Mesothelial cell of epicardium (in vitro differentiated cells): ENCODE measurements at places on chromosomes 3 and 15. TPM values are rescaled to one million over a fixed set of nuclear protein-coding genes. Genes with fewer than 3 reads are reported as not detected.

DNA sequence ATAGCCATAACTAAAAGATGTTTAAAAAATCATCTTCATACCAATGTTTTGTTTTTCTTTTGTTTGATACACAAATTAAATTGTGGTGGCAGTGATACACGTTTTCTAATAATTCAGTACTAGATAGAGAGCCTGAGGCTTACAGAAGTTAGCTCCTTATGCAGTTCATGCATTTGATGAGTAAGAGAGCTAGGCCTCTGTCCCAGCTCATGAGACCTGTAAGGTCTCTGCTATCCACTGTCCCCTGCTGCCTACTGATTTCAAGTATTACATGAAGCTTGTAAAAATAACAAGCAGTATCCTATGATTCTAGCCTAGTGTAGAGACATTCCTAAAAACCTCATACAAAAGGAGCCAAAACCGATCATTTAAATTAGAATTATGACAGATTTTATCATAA lies 144.5 kb downstream of the MBNL1 start:
- no peak for DNase-seq

- no peak for DNase-seq
Measured at GRCh38 chr3:149395107-149396089, 17.9 kb upstream of the TM4SF1 start.

DNA sequence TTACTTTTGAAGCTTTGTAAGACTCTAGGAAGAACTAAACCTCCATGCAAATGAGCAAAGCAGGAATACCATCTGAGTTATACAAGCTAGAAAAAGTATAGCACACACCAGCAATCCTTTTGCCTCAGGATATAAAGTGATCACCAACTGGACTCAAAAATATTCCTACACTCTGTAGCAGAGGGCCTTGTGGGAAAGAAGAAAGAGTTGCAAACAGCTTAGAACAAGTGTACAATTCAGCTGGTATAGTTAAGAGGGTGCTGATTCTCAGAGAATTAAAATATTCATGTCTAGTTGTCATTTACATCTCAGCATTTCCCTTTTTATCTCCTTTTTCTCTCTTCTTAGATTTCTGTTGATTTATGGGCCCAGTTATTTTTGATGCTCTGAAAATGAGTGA lies 248.4 kb downstream of the GAP43 start:
- DNase-seq: no peak

GRCh38 chr3:32113566-32113965 lies 7.1 kb downstream of the GPD1L start:
- no peak for DNase-seq

CHRNA7 gene
- total RNA-seq: 2.2 to 3.0 TPM (median 2.9 TPM) in 3 replicates

ATP10A gene
- total RNA-seq: 0.18 to 0.49 TPM (median 0.22 TPM) in 3 replicates

DNA sequence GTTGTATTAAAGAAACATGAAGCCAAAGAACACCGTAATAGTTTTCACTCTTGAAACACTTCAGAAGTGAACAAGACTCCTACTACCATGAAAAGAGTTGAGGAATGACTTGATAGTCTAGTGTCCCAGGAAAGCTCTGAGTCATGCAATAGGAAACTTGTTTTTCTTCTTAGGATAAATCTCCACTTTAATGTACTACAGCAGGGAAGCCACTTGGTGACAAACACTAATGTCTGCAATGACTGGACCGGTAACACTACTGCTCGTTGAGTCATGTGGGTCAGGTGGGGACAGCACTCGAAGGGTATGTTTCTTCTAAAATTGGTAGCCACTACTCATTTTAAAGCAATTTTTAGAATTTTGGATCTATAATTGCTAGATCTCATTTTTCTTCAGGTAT lies 291.7 kb upstream of the CNTN3 start:
- DNase-seq: no peak

TM2D3 gene
- total RNA-seq: 49.3 to 51.9 TPM (median 51.2 TPM) in 3 replicates

P2RY13 gene
- total RNA-seq: not detected in 3 replicates

ADAMTS9 gene
- 115 to 129 TPM (median 127 TPM) in 3 replicates for total RNA-seq

DNA sequence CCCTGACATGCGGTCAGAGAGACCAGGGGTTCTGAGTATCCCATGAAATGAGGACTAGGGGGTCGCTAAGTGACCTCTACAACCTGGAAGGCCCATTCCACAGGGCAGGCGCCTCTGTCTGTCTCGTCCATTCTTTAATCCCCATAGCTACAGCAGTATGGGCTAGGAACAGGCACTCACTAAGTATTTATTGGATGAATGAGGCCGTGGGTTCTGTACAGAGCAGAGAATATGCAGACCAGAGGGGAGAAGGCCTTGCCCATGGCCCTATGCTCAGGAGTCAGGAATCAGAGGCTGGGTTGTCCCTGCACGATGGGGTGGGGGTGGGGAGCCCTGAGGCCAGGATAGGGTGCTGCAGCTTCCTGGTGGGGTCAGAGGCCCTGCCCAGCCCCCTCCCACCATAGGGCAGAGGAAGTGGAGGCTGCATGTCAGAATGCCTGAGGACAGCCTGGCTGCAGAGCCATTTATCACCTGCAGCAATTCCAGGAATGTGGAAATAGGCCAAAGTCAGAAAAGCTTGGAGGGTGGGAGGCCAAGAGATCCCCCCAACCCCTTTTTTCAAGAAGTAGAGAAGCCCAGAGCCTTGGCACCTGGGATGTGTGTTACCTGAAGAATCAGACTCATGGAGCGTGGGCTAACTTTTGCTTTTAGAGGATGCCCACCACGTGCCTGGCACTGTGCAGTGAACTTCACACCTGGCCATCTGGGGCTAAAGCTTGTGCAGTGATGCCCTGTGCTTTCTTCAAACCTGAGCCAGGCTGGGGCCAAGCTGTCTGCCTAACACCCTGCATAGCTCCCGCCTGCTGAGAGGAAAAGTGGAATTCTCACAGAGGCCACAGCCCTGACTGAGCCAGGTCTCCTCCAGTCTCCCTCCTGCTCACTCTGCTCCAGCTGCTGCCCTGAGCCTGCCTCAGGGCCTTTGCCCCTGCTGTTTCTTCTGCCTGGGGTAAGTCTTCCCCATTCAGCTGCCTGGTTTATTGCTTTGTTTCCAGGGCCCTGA lies 109.4 kb downstream of the WNT7A start:
- peak; percentile 39 for DNase-seq
